ENCODE measurements at places on chromosomes 5 and 9.

GRCh38 chr5:19605846-19606407, 382.1 kb downstream of the CDH18 start:
- no peak for DNase-seq

- no peak for DNase-seq
These were observed 33.8 kb upstream of the ACO1 start for GRCh38 chr9:32350682-32351081.

DNA sequence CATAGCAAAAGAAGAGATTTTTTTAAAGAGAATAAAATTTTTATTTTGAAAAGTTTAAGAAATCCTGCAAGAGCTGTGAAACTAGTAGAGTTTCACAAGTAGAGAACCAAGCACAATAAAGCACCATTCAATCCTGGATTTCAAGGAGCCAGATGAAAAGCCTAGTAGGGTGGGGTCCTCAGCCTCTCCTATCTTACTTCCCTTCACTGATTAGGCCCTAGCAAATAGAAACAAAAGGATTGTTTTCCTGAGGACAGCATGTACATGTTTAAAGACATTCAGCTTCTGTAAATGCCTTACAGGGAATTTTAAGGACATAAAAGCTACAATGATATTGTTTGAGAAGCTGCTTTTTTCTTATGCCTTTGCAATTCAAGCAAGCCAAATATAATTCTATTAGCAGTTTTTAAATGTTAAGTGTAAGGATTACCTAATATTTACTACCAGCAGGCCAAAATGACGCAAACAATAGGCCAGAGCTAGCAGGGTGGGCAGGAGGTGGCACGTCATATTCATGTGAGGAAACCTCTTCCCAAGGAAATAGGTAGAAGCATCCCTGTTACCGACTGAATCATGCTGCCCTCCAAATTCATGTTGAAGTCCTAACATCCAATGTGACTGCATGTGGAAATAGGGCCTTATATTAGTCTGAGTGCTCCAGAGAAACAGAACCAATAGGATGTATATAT, 337.6 kb downstream of the MLLT3 start:
- no peak for DNase-seq

- DNase-seq = no peak
These were observed 4.8 kb downstream of the IL9 start for GRCh38 chr5:135890867-135891266.

GRCh38 chr9:85676790-85677189, 65.0 kb downstream of the AGTPBP1 start:
- no peak for DNase-seq

DNA sequence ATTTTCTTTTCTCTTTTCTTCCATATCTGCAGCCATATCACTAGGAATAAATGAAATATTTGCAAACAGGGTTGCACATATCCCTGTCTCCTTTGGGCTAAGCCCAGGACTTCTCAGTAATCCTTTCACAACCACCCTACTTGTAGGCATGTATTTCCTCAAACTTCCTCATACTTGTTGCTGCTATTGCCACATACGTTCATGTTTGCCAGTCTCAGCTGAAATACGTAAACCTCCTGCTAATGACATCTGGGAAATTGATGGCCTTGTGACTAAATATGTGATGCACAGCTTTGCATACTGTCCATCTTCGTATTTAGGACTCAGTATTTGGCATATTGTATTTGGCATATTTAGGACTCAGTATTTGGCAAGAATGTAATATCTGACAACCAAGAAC, 224.6 kb downstream of the PLK2 start:
- no peak for DNase-seq

DNA sequence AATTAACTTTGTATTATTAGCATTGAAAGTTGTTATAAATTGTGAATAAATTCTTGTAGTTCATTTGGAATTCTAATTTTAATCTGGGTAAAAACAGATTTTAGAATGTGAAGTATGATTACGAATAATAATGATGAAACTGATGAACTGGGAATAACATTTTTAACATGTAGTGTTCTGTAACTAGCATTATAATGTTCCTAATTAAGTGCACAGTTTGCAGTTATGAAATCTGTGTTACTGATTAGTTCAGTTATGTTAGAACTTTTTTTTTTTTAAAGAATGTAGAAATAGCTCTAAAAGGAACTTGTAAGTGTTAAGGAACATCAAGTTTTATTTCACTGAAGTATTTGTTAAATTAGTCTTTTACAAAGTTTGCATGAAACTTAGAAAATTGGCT, 48.9 kb upstream of the EIF4EBP3 start:
- DNase-seq = no peak

DNA sequence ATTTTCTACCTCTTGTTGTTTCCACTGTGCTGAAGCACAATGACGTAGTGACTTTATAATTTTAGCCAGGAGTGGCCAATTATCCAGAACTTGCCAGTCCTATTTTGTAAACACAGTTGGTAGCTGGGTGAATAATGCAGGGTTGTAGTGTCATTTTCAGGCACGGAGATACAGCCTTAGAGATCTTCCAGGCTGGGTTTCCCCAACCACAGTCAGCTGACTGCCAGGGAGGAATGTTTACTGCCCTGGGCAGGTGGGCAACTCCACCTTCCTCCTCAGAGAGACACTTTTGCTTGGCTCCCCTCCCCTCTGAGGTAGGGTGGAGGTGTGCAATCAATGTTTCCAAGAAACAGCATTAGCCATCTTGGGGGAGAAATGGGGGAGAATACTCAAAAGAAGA, 228.1 kb upstream of the NR4A3 start:
- no peak for DNase-seq

DNA sequence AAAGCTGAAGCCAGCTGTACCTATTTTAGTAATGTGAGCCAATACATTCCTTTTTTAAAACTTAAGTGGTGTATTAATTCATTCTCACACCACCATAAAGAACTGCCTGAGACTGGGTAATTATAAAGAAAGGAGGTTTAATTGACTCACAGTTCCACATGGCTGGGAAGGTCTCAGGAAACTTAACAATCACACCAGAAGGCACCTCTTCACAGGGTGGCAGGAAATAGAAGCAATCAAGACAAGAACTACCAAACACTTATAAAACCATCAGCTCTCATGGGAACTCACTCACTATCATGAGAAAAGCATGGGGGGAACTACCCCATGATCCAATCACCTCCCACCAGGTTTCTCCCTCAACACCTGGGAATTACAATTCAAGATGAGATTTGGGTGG, 21.0 kb downstream of the ESM1 start:
- DNase-seq = no peak

- no peak for DNase-seq
These were observed 291.5 kb upstream of the TRPC7 start for GRCh38 chr5:136656811-136657210.

DNA sequence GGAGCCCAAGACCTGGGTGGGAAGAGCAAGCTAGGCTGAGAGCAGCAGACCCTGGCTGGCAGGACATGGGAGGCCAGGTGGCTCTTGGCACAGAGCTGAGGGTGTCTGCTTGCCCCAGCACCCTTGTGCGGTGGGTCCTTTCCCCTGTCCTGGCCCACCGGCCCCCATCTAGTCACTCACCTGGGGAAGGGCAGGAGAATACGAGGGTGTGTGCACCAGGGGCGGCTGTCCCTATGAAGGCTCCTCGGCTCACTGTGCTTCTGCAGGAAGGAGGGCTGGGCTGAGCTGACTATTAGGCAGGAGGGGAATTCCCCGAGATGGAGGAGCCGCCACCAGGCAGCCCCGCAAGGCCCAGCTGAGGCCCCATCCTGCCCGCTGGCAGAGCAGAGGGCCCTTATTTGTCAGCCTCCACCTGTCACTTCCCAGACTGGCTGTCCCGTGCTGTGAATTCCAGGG, 6.1 kb upstream of the TNIP1 start:
- DNase-seq = no peak

GRCh38 chr9:6123416-6123815, 92.2 kb upstream of the IL33 start:
- no peak for DNase-seq

DNA sequence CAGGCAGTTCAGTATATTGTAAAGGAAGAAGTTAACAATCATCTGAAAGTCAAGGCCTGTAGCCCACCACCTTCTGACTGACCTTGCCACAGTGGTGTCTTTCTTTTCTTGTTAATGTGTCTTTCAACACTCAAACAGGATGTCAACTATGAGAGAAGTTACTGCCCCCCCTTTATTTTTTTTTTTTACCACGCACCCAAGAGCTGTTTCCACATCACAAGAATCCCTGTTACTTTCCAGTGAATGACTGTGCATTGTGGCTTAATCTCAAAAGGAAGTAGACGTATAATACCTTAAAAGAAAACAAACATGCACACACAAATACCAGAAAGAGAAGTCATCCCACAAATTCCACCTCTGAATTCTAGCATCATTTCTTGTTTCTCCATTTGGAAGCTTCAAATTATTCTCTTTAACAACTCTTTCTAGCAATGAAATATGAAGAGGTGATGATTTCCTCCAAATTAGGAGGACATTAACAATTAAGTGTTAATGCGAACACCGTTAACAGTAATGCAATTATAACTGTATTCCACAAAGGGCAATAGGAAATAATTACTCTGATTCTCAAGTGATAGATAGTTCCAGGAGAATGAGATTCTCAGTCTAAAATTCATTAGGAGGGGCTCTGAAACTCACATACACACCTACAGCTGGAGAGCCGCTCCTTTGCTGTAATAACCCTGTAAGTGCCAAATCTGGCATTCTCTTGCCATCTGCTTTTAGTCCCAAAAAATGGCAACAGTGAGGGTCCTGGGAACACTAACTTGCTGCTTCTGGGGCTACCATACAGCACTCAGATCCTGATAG, 201.0 kb downstream of the EFNA5 start:
- no peak for DNase-seq

DNA sequence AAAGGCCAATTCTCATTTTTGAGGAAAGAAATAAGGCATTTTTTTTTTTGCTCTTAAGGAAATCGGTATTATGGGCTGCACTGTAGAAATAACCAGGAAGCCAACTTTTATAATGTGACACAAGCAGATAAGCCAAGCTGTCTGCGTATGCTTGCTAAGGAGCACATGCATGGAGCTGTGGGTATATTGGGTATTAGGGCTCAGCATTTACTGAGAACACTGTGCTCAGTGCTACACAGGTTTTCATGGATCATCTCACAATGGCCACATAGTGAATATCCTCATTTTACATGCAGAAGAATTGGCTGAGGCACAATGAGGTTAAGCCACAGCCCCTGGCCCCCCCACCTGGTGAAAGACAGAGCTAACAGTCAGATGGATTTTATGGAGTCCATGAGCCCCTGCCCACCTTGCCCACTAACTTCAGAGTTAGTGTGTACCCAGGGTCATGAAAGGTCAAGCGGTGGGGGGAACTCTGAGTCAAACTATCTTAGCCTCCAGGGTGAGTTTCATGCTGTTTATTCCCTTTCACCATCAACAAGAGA, 204.8 kb downstream of the SPATA31A6 start:
- no peak for DNase-seq

- no peak for DNase-seq
These were observed 12.3 kb upstream of the CAST start for GRCh38 chr5:96649681-96650540.

DNA sequence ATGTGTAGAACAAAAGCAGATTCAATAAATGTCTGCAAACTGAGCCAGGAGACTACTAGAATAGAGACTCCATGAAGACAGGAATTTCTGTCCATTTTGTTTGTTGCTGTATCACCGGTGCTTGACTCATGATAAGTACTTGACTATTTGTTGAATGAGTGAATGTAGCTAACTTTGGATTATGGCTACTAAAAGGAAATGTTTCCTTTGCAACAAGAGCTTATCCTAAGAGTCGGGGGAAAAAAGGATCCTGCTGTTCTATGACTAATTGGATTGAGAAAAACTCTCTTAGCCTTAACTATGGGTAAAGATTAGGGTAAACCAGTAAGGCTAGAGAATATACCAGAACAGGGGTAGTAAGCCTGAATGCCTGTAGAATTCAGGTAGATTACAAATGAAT, 3.5 kb downstream of the PAIP1 start:
- no peak for DNase-seq
